ENCODE measurements at places on chromosomes 2 and 18.

DNA sequence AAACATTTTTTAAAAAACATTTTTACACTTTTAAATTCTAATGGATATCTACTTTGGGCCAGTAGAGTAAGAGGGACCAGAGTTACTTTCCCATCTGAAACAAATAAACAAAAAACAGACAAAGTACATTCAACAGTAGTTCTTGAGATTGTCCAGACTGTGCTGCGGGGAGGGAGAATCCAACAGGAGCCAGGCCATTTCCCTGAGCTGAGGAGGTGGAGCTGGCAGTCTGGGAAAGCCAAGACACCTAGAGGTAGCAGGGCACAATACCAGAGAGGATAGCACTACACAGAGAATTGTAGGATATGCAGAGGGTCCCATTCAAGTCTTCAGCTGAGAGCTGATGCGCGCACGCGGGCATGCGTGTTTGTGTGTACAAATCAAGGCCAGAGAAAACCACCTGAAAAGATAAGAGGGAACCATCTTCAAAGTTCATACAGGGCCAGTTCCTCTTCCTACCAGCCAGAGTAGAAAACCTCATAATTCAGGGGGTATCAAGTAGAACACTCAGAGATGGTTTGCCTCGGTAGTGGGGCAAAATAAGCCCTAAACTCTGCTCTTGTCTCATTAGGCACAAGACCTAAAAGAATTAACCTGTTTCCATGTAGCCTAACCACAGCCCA, 44.0 kb downstream of the PTRHD1 start:
- DNase-seq: no peak

GRCh38 chr2:237766340-237766739, 32.2 kb upstream of the RBM44 start:
- DNase-seq: no peak

DNA sequence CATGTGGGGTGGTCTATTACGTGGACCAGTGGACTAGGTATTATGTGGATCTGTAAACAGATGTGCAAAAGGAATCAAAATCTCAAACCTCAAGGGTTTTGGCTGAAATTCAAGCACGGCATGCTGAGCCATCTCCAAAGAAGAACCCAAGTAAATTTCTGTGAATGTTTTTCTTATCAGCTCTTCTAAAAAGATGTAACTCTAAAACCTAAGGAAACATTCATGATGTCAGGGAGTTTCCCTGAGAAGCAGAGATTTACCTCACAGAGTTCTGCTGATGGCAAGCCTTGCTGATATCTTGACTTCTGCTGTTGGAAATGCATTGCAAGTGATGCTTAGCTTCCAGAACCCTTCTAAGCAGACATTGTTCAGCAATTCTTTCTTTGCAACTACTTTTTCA, 21.6 kb downstream of the DSG4 start:
- DNase-seq: no peak

GRCh38 chr18:68426731-68427315, 288.1 kb downstream of the TMX3 start:
- no peak for DNase-seq

All from stimulated activated naive CD4-positive, alpha-beta T cell (primary cell).